ENCODE measurements at places on chromosomes 7 and 10.

GRCh38 chr10:123458933-123459332 is 207.2 kb upstream of the GPR26 start:
- DNase-seq: no peak

DNA sequence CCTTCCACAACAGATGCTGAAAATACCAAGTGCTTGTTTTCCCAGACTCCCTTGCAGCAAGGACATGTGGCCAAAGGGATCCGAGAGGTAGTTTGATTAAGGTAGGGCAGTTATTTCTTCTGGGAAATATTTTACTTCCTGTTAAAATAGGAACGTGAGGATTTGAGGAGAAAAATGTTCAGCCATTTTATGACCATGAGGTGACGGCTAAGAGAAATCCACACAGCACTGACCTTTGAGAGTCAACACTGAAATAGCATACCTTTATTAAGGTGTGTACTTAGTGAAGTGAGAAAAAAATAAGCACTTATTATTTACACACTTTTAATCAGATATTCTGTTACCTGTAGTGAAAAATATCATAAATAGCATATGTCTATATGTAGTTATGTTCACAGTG is 133.9 kb downstream of the PPP1R3A start:
- no peak for DNase-seq

DNA sequence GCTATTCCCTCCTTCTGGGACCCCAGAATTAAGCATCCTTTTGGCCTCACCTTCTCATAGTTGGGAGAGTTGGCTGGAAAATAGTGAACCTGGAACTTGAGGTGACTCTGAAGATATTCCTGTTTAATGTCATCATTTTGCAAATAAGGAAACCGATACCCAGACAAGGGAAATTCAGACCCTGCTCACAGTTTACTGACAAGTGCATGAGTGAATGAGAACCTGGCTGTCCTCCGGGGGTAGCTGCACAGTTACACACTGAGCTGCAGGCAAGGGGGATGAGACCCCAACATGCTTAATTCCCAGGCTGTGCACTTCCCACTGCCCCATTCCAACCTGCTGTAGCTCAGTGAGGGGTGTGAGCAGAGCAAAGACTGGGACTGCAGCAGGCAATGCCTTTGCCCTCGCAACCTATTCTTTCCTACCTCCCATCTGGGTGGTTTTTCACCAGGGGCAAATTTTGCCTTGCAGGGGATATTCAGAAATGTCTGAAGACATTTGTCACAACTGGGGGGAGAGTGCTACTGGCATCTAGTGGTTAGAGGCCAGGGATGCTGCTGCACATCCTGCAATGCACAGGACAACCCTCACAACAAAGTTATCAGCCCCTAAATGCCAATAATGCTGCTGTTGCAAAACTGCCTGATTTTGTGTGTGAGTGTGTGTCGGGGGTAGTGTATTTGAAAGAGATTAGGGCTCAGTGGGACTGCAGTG is 136.2 kb downstream of the SORCS3 start:
- no peak for DNase-seq

DNA sequence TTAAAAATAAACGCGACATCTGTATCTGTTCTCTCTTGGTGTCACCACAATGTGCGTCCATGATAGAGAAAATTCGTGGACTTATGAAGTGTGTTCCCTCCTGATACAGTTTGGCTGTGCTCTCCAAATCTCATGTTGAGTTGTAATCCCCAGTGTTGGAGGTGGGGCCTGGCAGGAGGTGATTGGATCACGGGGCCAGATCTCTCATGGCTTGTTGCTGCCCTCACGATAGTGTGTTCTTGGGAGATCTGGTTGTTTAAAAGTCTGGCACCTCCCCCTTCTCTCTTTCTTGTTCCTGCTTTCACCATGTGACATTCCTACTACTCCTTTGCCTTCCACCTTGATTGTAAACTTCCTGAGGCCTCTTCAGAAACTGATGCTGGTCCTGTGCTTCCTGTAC is 229.4 kb upstream of the MYO3A start:
- DNase-seq: no peak

- DNase-seq: no peak
Measured at GRCh38 chr10:84191106-84191505, 3.2 kb upstream of the CDHR1 start.

DNA sequence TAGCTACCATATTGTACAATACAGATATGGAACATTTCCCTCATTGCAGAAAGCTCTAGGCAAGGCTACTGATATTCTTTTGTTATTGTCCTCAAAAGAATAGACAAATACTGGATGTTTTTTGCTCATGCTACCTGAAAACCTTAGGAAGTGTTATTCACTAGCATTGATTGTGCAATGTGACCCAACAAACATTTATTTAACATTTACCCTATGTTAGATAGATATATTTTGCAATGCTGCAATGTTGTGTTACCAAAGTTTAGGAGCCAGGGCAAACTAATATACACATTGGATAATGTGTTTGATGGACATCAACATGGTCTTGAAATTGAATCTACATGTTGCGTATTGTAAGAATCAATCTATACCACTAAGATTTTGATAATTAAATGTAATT is 112.8 kb upstream of the CREB5 start:
- DNase-seq: no peak

Measured in NCI-H2227 treated with DMSO at 0.1 percent for 48 hours (cell line).